ENCODE measurements at places on chromosomes 3 and 15. TPM values are rescaled to one million over a fixed set of nuclear protein-coding genes. Genes with fewer than 3 reads are reported as not detected.

The TRPM1 gene
- total RNA-seq, result not detected

GRCh38 chr3:133477487-133477886 lies 77.6 kb downstream of the BFSP2 start:
- DNase-seq, result no peak

- DNase-seq, result no peak
Observed at GRCh38 chr3:189353318-189353965, 181.7 kb downstream of the TPRG1 start.

The DUOXA2 gene
- not detected for total RNA-seq

The GOLGA6B gene
- not detected for total RNA-seq

- DNase-seq, result no peak
Observed at GRCh38 chr15:99823346-99823745, 90.1 kb upstream of the LYSMD4 start.

DNA sequence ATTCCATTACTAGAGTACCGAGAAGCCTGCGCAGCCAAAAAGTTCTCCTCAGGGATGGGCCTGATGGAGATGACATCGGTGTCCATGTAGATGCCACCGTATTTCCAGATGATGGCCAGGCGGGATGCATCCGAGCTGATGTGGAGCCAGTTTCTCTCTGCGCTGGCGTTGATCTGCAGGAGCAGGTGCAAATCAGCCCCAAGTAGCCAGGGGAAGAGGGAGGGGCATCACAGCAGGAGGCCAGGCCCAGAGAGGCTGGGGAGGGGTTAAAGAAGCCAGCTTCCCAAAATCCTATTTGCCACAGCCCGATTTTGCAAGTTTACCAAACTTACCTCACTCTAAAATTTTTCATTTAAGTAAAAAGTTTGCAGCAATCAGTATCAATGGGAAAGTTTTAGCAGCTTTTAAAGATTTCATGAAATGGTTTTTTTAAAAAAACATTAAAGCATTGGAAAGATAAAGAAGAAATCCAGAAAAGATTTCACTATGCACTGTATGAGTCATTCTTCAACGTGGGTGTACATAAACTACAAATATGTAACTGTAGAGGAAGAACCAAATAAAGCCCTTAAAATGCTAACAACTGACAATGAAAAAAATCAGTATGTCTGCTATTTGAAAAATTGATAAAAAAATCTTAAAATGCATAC lies 7.4 kb downstream of the A4GNT start:
- DNase-seq, result no peak

The ZDHHC19 gene
- not detected for total RNA-seq

The KIF15 gene
- total RNA-seq, result 0.73 TPM

The CYP19A1 gene
- 0.19 TPM for total RNA-seq

- peak; percentile 49 for DNase-seq
Observed at GRCh38 chr15:57019496-57020160, 101.2 kb downstream of the TCF12 start.
